ENCODE measurements at places on chromosomes 11 and 22. TPM values are rescaled to one million over a fixed set of nuclear protein-coding genes. Genes with fewer than 3 reads are reported as not detected.

- no peak for DNase-seq
These were observed 32.1 kb upstream of the GNB1L start for GRCh38 chr22:19886605-19887255.

The NRIP3 gene
- 1.7 TPM for total RNA-seq

DNA sequence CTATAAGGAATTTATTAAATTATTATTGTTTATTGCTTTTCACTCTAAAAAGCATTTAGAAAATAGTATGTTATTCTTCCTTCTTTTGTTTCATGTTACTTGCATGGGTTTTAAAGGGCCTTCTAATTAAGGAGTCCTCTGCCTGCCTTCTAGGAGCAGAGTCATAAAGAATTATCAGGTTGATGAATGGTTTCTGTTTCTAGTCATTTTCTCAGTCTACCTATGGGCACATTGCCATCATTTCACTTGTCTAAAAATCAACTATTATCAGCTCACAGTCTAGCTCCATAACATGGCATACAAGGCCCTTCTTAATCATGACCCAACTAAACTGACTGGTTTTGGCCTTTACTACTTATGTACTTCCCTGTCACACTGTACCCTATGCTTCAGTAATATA is 16.2 kb downstream of the DYNC2H1 start:
- DNase-seq = no peak

- DNase-seq = no peak
These were observed 30.8 kb downstream of the BLID start for GRCh38 chr11:122085264-122085663.

GRCh38 chr11:86988351-86988881 is 33.2 kb upstream of the FZD4 start:
- no peak for DNase-seq

DNA sequence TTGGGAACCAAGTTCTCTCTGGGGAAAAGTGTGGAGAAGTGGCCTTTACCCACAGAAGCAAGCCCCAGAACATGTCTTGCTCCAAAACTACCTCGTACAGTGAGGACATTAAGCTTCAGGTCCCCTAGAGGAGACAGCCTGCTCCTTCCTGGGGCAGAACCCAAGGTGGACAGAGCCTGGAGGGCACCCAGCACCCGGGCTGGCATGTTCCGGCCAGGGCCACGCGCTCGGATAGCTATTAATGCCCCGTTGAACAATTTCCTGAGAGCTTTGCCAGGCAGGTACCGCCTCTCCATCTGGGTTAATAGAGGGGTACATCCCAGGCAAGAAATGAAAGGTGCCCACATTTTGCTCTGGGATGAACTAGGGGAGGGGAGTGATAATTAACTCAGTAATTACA is 169.0 kb upstream of the GRK3 start:
- DNase-seq = no peak

DNA sequence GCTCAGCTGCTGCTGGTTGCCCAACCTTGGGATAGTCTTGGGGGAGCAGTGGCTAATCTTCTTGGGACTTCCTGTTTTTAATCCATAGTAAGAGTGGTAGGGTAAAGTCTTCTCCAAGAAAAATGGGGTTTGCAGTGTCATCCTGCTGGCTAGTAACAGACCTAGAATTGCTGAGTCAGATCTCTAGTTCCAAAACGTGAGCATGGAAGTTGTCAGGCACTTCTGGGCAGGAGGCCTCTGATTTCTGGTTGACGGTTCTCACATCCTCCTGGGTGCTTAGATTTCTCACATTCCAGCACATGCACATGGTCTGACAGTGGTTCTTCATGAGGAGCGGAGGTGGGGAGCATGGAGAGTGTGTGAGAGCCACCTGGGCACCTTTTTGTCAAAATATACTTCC is 410.0 kb downstream of the OPCML start:
- DNase-seq = no peak

- peak; percentile 32 for DNase-seq
These were observed 33.2 kb downstream of the OTOG start for GRCh38 chr11:17580271-17580670.

Measured in natural killer cell treated with Interleukin-12 subunit alpha and Interleukin-12 subunit beta and Interleukin-15 and Interleukin-18, amount 100 ng/mL, for 72 hours (primary cell).